ENCODE measurements at places on chromosomes 5 and 9.
A peak's percentile ranks its signal among the peaks of the same experiment; 100 is the strongest.

- DNase-seq, result peak; percentile 81
Measured at GRCh38 chr5:133294380-133294779, 242.6 kb downstream of the HSPA4 start.

GRCh38 chr5:52692039-52692438 is 95.7 kb upstream of the ITGA1 start:
- DNase-seq, result no peak

DNA sequence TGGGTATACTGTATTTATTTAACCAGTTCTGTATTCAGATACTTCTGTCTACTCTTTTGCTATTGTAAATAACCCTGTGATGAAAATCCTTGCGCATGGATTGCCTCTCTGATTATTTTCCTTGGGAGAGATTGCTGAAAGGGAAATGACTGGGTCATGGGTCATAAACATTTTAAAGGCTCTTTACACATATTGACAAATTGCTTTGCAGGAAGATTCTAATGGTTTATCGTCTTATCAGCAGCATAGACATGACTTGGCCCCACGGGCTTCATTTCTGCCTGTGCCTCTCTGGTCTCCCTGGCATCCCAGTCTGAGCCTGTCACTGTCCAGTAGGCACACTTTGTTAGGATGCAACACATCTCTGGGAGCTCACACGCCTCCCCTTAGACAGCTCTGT is 52.3 kb downstream of the RGS3 start:
- no peak for DNase-seq

GRCh38 chr9:94679587-94679986 is 40.3 kb upstream of the FBP1 start:
- DNase-seq, result no peak

GRCh38 chr5:163677092-163677491 is 171.7 kb downstream of the MAT2B start:
- no peak for DNase-seq

DNA sequence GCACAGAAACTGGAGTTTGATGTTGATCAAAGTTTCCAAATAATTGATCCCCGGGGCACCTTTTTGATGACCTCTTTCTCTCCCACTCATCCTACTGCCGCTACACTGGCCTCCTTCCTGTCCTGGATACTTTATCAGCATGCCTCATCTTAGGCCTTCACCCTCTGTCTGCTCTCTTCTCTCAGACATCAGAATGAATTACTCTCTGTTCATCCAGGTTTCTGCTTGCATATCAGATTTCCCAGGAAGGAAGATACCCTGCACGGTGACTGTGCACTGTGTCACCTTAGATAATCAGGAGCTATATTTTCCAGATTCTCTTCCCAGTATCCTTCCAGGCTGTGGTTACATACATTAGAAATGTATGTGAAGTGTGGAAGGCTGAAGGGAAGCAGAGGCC is 397.0 kb downstream of the DIRAS2 start:
- no peak for DNase-seq

DNA sequence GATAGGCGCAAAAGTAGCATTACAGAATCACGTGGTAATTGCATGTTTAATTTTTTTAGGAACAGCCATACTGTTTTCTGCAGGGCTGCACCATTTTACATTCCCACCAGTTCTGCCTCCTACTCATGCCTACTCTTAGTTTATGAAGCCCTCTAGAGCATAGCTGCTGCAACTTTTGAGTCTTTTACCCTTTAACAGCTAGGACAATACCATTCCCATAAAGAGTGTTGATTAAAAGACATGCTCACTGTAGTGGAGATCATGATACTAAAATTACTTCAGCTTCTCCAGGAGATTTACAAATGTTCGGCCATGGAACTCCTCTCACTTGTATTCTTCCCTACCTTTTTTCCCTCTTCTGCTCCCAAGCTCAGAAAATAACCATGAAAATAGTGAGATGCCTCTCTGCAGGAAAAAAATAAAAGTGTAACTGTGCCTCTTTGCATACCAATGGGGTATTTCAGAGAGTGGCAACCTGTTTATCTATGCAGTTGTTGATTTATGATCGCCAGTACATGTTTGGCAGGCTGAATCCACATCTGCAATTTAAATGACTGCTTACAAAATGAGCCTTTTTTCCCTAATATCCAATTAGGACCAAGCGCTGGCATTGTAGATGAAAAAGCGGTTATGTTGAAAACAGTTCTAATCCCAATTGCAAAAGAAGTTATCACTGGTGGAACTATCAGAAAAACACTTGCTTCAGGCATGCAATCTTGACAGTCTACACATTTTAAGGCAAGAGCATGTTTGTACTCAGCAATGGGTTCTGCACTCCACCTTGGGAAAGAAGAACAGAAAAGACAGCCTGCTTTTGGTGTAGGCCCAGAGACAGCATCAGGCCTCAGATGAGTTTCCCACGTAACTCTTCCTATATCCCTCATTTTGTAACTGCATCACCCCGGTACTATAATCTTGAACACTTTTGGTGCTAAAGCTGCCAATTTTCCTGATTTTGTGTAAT is 131.1 kb downstream of the ADAMTSL1 start:
- no peak for DNase-seq

DNA sequence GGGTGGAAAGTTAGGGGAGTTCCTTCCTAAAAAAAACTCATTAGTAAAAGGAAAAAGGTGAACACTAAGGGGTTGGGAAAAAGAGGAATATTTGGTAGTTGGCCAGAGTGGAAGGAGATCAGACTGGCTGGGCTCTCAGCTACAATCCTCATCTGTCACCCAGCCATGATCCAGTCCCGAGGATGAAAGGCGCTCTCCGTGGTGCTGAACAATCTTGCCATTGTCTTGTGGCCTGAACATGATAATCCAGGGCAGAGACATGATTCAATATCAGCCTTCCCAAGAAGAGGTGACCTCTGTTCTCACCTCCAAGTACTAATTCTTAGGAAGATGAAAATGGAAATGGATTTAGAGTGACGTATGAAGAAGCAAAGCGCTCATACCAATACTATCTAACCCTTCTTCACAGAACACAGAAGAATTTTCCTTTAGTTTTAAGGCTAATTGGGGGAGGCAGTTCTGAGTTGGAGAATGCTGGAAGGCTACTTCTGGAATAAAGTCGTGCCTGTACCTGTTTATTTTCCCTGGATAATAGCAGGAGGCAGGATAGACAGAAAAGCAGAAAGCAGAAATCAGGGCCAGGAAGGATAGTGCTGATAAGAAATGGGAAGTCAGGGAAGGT is 36.6 kb upstream of the MYORG start:
- DNase-seq, result no peak

DNA sequence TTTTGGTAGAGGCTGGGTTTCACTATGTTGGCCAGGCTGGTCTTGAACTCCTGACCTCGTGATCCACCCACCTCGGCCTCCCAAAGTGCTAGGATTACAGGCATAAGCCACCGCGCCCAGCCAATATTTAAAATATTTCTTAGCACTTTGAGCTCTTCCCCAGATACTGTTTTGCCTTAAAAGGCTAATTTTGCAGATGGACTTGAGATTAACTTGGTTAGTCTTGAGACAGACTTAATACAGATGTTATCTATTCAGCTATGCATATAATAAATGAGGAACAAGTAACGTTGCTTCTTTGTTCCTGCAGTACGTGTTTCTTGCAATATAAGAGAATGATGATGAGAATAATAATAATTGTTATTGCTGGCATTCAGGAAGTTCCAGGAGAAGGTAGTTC is 56.3 kb downstream of the PCSK5 start:
- no peak for DNase-seq

DNA sequence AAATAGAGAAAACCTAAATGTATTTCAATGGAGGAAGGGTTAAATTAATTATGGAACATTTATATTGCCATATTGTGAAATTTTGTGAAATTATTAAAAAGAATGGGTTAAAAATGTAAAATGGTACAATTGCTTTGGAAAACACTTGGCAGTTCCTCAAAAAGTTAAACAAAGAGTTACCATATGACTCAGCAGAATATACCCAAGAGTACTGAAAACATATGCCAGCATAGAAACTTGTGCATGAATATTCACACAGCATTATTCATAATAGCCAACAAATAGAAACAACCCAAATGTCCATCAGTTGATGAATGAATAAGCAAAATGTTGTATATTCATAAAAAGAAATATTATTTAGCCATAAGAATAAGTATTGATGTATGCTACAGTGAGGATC is 181.0 kb upstream of the MAST4 start:
- DNase-seq, result no peak

- DNase-seq, result no peak
Measured at GRCh38 chr5:132525299-132525724, 18.0 kb downstream of the IL5 start.

- DNase-seq, result no peak
Measured at GRCh38 chr9:120465685-120466407, 114.1 kb downstream of the CDK5RAP2 start.

- DNase-seq, result no peak
Measured at GRCh38 chr5:171882118-171882517, 96.5 kb downstream of the SMIM23 start.

DNA sequence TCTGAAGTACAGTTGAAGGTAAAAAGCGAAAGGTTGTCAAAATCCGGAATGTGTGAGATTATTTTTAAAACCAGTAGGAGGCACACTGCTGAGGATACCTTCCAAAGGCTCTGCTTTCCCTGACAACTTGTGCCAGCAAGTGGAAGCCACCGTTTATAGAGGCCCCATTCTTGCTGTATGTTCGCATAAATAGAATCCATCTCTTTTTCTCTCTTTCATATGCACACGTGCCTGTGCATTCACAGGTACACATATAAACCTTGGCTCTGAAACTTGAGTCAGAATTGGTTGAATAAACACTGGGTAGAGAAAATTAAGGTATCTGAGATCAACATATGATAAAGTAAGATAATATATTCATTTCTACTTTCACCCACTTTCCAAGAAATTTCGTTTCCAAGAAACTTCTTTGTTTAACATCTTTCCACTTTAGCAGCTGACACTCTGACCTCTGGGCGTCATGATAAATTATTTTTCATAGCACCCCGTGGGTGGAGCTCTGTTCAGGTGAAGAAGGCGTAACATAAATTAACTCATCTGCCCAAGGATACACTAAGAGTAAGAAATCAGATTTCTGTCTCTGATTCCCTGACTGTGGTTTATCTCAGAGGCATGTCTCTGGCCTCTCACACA is 63.7 kb upstream of the RICTOR start:
- DNase-seq, result no peak

DNA sequence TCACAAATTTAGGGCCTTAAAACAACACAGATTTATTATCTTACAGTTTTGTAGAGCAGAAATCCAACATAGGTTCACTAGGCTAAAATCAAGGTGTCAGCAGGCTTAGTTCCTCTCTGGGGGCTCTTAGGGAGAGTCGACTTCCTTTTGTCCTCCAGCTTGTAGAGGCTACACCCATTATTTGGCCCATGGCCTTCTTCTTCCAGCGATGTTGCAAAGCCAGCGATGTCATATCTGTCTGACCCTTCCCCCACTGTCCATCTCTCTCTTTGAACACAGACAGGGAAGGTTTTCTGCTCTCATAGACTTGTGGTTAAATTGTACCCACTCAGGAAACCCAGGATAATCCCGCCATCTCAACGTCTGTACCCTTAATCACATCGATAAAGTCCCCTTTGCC is 60.3 kb upstream of the SHB start:
- no peak for DNase-seq

GRCh38 chr9:115207003-115207836 is 89.3 kb upstream of the TNC start:
- DNase-seq, result no peak

DNA sequence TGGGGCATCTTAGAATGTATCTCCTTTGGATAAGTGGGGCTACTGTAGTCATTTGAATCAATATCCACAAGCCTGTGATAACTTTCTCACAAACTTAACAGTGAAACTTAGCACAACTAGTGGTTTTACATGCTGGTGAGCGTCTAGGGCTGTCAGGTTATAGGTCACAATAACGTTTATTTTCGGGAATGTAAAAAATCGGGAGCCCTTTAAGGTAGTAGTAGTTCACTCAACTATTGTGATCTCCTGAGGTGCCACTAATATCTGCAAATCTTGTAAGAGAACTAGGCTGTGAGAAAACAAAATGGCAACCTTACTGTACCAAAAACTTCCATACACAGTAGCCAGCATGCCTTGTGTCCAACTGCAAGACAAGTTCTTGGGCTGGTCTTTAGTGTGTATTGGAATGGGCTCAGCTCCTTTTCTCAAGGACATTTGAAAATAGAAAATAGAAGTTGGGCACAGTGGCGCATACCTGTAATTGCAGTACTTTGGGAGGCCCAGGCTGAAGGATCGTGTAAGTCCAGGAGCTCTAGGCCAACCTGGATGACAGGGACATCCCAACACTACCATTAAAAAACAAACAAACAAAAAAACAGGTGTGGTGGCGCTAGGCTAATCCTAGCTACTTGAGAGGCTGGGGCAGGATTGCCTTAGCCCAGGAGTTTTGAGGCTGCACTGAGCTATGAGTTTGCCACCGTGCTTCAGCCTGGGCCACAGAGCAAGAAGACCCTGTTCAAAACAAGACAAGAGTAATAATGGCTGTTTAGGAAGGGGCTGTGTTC is 5.2 kb upstream of the PKN3 start:
- DNase-seq, result no peak

DNA sequence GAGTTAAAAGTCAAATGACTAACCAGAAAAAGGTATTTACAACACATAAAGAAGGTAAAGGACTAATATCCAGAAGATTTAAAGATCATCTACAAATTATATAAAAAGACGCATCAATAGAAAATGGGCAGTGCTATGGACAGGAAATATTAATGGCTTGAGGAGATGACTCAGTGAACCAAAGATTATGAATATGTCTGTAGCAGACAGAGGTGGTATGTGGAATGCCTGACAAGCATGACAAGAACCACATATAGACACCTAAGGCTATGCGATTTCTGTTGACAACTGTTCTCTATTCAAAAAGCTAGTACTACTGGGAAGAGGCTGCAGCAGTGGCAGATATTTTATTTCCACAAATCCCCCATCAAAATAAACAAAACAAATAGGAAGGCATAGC is 177.0 kb upstream of the SH3GL2 start:
- DNase-seq, result no peak

DNA sequence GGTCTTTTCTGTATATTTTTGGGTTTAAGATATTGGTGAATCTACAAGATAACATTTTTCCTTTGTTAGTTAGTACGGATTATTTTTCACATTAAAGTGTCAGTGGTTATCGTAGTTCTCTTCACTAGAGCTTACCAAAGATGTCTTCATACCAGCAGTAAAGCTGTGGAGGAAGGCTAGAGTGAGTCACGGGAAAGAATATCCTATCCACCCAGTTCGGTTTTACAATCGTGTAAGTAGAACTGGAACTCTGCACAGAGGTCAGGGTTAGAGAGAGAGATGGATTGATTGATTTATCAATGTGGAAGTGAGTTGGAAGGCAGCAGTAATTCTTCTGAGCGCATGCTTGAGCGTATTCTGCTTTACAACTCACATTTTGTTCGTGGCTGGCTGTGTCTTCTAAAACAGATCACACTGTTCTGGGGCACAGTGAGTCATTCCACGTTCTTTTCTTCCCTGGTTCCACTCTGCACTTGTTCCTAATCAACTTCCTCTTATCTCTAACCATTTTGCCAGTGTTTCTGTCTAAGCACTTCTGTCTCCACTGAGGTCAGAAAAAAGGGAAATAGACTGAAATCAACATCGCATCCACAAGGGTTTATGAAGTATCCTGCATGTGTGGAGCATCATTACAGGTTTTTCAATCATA is 86.5 kb upstream of the ARRDC3 start:
- no peak for DNase-seq

- DNase-seq, result no peak
Measured at GRCh38 chr5:134432174-134432573, 20.5 kb upstream of the CDKN2AIPNL start.

- no peak for DNase-seq
Measured at GRCh38 chr5:106880656-106881055, 790.1 kb downstream of the EFNA5 start.

All from COR-L47 (cell line).